Stimulated activated CD8-positive, alpha-beta memory T cell treated with anti-CD3 and anti-CD28 coated beads, Interleukin-7, amount 100 ng/mL, for 4 hours (primary cell): ENCODE measurements at places on chromosomes 4 and X.

- DNase-seq = no peak
These were observed 95.2 kb downstream of the CLNK start for GRCh38 chr4:10589321-10589720.

- no peak for DNase-seq
These were observed at the start of gene FAM13A for GRCh38 chr4:89056953-89057398. Gene FAM13A, minus strand, starts transcription at chr4:89057185. Its CDS starts 221 bp downstream, at chr4:89056964.

- no peak for DNase-seq
These were observed 601 bp upstream of the TCEANC start for GRCh38 chrX:13652287-13652793.

DNA sequence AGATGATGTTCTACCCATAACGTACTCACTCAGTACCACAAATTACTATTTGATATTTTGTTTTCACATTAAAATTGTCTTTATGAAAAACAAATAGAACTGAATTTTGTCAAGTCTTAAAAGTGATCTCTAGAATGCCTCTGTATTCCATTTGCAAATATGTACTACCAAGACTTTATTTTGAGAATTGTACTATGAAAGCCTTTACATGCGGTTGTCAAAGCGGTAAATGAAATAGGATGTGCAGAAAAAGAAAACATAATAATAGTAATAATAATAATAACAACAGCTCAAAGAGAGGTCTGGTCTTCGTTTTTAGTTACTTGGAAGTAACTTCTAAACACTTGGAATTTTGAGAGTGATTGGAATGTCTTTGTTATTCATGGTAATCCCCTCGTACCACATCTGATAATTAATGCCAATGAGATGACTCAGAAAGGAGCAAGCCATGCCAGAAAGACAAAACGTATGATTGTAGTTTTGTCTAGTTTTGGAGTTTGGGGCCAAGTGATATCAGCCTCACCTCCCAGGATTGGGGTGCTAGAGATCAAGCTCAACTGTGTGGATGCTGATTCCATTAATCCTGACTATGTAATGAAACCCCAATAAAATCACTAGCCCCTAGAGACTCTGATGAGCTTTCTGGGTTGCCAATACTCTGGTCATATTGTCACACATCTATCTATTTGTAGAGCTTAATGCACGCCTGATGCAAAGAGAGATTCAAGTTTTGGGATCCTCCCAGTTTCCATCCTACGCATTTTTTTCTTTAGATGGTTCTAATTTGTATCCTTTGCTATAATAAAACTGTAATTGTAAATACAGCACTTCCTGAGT lies 20.2 kb upstream of the CTSO start:
- no peak for DNase-seq

GRCh38 chrX:111483135-111483534 lies 28.3 kb upstream of the SERTM2 start:
- DNase-seq = no peak
